Activated CD4-positive, alpha-beta T cell treated with anti-CD3 and anti-CD28 coated beads, Interleukin-2, amount 10 ng/mL, durations not matched to agents 24 days and 14 days (primary cell): ENCODE measurements at places on chromosomes 7 and 10.

DNA sequence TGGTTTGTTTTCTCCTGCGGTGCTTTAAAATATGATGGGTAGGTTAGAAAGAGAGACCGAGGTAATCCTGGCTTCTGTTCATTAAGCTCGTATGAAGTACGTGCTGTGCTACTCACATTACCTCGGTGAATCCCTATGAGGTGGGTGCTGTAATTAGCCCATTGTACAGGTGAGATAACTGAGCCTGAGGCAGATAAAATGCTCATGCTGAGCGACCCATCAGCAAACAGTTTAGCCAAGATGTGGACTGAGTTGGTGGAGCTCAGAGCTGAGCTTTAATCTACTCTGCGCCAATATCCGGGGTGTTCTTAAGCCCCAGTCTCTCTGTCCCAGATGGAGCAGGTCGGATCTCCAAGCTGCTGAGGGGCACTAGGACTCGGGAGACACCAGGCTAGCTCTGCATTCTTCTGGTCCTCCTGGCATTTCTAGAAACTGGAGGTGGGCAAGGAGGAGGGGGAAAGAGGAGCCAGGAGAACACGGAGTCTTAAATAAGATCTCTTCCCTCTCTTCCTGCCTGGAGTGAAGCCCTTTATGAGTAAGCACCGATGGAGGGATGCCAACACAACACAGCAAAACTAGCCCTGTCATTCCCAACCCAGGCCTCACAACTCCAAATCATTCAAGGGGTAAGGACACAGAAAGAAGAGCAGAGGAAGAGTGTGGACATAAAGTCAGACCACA, 458.5 kb downstream of the KCNMA1 start:
- no peak for DNase-seq

- DNase-seq = no peak
These were observed 9.8 kb downstream of the RBP4 start for GRCh38 chr10:93591065-93591808.

DNA sequence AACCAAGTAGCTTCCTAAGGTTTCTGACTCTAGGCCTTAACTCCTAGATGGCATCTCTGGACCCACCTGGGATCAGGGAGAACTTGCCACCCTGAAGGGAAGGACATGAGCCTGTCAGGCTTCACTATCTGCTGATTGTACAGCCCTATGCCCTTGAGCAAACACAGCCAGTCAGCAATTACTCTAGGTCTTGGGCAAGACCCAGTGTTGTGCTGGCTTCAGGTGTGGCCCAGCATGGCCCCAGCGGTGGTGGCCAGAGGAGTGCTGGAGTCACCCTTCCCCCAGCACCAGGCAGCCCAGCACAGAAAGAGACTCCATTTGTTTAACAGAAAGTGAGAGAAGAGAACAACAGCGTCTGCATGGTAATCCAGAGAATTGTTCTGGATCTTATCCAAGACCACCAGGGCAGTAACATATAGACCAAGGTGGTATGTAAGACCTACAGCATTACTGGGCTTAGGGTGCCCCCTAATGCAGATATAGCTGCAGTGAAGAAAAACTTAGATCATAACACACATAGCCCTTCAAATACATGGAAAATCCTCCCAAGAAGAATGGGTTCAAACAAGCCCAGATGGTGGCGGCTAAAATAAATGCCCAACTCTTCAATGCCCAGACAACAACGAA, 207.7 kb downstream of the MAGI2 start:
- no peak for DNase-seq

GRCh38 chr7:81114633-81115032, 195.8 kb upstream of the SEMA3C start:
- no peak for DNase-seq

- no peak for DNase-seq
These were observed 364.1 kb downstream of the GATA3 start for GRCh38 chr10:8418631-8419030.

- DNase-seq = no peak
These were observed 44.5 kb downstream of the PALD1 start for GRCh38 chr10:70523057-70523456.

DNA sequence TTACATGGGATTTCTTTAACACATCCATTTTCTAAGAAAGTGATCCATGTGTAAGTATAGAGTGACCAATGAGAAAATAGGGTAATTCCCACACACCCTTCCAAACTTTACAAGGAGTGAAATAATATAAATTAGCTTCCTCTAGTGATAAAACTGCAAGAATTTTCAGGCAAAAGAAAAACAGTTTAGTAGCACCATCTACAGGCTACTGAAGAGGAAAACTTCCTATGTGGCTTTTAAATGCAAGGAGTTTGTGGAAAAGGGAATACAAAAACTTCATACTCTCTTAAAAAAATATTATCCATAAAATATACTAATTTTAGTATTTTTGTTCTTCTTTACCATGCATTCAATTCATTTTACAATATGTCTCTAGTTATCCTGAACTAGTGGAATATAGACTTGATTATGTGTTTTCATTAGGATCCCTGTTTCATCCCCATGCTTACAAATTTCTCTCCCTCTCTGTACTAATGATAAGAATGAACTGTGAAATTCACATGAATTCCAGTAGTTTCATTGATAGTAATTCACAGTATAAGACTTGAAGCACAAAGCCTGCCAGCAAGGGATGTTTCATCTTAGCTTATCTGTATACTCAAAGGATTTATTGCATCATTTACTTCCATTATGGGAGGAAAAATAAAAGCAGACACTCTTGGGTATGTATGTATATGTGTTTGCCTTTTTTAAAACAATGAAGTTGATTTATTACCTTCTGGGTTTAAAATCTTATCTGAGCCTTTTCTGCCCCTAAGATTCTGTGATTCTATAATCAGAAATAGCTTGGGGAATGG, 442.9 kb downstream of the AUTS2 start:
- no peak for DNase-seq

DNA sequence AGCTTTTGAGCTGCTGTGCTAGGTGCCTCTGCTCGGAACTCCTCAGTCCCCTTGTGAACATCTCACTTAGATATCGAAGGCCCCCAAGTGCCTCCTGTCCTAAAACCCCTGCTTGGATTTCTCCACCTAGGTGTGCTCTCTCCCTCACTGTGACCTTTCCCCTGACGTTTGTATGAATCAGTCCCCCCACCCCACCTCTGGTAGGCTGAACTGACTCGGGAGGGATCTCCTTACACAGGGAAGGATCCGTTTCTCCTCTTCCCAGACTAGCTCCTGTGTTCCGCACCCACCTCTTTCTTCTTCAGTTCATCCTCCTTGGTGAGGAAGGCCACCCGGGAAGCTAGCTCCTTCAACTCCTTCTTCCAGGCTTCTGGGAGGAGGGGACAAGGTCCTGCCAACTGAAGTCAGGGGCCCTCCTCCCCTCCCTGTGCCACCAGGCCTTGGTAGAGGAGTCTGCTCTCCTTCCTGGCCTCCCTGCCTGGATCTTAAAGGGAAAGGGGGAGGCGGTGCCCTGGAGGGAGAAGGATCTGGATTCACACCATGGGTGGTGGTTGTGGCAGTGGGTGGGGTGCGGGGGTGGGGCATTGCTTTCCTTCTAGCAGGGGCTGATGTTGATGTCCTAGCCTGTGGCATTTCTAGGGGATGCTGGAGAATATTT, 6.8 kb downstream of the TBATA start:
- no peak for DNase-seq

DNA sequence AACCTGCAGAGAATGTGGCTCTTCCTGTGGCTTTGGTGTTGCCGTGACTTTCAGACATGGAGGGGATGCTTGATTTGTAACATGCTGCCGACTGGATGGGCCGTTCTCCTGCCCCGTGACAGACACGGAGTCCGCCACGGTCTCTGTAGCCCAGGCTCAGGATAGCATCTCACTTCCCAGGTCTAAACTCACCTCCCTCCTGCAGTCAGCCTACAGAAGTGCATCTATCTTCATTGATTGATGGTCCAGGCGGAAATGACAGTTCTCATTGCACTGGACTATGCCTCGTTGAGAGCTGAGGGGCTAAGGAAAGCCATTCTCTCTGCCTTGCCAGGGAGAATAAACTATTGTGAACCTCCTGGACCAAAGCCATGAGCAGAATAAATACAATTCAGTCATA, 77.5 kb downstream of the CHN2 start:
- no peak for DNase-seq

- peak; percentile 88 for DNase-seq
These were observed 81.8 kb upstream of the FAM204A start for GRCh38 chr10:118423800-118424442.

DNA sequence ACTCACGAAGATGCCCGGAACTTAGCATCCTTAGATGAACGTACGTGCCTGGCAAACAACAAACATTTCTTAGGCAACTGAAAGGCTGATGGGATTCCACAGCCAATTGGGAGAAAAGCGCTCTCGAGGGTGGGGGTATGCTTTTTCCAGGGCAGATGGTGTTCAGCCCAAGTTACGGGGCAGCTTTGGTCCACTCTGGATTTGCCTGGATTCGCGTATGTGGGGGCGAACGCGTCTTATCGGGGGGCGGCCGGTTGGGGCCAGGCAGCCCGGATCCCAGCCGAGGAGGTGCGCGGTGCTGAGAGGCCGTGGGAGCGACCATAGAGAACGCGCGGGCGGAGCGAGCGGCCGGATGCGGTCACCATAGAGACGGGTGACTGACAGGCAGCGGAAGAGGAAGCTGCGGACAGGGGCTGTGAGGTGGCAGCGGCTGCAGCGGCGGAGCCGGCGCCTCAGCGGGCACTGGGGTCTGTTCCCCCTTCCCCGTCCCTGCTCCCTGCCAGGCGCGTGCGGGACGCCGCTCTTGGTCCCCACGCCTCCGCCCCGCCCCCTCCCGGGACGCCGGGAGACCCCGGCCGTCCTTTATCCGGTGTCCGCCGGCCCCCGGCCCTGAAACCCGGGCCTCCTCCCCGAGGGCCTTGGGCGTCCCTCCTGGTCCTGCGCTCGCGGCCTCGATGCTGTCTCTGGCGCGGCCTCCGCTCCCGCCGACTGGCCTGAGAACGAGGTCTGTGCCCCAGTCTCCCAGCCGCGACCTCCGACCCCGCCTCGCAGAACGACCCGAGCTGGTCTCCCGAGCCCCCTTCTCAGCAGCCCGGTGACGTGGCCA, at the start of gene CHPF2:
Gene CHPF2 (plus strand): TSS at position 393 of the 826 bp plus-strand sequence. CDS start 1,529 bp downstream, outside the sequence.
- peak; percentile 98 for DNase-seq
